ENCODE measurements at places on chromosomes 7 and 10.

DNA sequence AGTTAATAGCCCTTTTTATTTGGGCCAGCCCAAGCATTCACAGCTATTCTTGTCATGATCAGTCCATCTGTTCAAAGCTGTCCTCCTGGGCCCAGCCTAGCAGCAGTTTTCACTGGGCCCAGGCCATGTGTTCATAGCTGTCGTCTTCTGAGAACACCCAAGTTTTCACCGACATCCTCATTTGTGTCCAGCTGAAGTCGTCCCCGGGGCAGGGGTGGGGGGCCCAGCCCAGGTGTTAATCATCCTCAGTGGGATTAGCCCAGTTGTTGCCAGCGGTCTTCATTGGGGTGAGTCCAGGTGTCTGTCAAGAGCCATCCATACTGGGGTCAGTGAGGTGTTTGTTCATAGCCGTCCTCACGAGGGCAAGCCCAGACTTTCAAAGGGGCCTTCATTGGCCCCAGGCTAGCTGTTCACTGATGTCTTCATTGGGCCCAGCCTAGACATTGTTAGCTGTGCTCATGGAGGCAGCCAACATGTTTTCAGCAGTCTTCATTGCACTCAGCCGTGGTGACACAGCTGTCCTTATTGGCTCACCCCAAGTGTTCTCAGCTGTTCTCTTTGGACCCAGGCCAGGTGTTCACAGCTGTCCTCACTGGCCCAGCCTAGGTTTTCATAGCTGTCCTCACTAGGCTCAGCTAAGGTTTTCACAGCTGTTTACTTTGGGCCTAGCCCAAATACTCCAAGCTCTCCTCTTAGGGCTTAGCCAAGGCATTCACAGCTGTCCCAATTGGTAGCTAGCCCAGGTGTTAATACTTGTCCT is 10.0 kb downstream of the FRG2B start:
- peaks cover 23% of the 10 kb centered on the region for H3K36me3 ChIP-seq
- no peaks in the 10 kb centered on the region for H3K27me3 ChIP-seq
- H3K4me3 ChIP-seq = no peak overlapping the region
- no peak overlapping the region for H3K27ac ChIP-seq
- no peak for DNase-seq

DNA sequence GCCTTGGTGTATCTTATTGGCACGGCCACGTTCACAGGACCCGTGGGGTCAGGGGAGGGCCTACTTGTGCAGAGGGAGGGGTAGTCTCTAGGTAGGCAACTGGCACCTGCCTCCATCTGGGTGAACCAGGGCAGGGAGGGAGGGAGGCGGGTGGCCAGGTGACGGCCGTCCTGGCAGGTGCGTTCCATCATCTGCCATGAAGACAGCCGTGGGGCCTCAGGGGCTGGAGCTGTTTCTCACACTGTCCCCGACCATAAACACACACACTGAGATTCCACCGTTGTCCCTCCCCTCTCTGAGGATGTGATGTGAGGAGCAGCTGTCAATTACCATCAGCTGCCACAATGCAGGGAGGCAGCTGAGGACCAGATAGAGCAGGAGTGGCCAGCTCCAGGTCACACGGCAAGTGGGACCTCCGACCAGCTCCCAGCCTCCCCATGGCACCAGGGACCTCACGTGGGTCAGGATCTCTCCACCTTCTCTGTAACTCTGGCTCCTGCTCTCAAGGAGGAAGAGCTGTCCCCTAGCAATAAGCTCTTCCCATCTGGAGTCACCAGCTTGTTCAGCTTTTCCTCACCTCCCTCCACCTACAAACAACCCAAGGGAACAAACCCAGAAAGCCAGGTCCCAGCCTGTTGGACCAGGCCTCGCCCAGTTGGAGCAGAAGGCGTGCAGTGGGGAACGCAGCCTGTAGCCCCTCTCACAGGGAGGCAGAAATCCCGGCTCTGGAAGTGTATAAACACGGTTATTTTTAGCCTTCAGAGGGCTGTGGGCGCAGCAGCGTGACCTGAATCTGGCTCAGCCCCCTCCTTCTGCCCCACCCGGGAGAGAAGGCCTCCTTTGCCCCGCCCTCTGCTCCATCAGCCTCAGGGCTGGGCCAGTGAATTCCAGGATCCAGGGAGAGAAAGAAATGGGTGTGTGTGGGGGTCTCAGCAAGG is 33.1 kb downstream of the ZMIZ1 start:
- no peak overlapping the region for H3K4me3 ChIP-seq
- peaks cover 11% of the 10 kb centered on the region for H3K4me1 ChIP-seq
- no peak overlapping the region for H3K27ac ChIP-seq
- H3K27me3 ChIP-seq = no peaks in the 10 kb centered on the region

GRCh38 chr7:45131891-45132290 is 20.4 kb upstream of the TBRG4 start:
- DNase-seq = no peak
- no peak overlapping the region for H3K27ac ChIP-seq
- H3K4me3 ChIP-seq = no peak overlapping the region
- H3K27me3 ChIP-seq = no peaks in the 10 kb centered on the region
- no peaks in the 10 kb centered on the region for H3K36me3 ChIP-seq
- H3K4me1 ChIP-seq = no peaks in the 10 kb centered on the region

DNA sequence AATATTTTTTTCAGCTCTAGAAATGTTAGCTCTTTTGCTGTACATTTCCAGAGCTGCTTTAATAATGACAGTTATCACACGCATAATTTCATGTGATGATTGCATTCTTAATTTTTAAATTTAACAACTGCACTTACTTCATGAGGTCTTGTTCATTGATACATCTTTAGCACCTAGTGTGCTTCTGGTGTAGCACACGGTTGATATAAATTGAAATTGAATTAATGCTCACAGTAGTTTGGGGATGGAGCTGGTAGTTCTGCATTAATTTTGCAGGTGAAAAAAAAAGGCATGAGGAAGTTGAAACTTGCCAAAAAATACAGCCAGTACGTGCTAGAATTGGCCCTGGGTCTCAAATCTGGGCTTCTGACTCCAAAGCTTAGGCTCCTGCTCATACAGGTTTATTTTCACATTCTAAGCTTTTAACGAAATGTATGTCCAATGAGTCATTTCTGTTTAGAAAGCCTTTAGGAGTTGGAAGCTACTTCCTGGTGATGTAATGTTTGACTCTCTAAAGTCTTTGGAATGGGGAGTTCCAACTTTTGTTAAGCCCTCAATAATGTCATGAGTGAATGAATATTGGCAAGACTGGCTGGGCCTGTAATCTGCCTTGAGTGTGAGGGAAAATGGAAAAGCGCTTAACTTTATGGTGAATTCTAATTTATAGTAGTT is 62.5 kb downstream of the DAGLB start:
- H3K27ac ChIP-seq = no peak overlapping the region
- no peak for DNase-seq
- no peaks in the 10 kb centered on the region for H3K27me3 ChIP-seq
- peaks cover 22% of the 10 kb centered on the region for H3K36me3 ChIP-seq
- peaks cover 12% of the 10 kb centered on the region for H3K4me1 ChIP-seq

- H3K27me3 ChIP-seq = no peaks in the 10 kb centered on the region
- no peaks in the 10 kb centered on the region for H3K4me1 ChIP-seq
- no peak for DNase-seq
- H3K36me3 ChIP-seq = no peaks in the 10 kb centered on the region
- H3K4me3 ChIP-seq = no peak overlapping the region
- H3K27ac ChIP-seq = no peak overlapping the region
Observed at GRCh38 chr10:43324876-43325275, 46.6 kb upstream of the FXYD4 start.

- 0 out of 2 replicates have a peak, but pooled peaks cover 3% of the 10 kb centered on the region for H3K4me1 ChIP-seq
- peaks cover 31% of the 10 kb centered on the region for H3K36me3 ChIP-seq
- no peak overlapping the region for H3K27ac ChIP-seq
- no peak for DNase-seq
Observed at GRCh38 chr10:109866168-109866994, 56.9 kb downstream of the XPNPEP1 start.

GRCh38 chr7:116180302-116180701 is 30.0 kb upstream of the TES start:
- no peaks in the 10 kb centered on the region for H3K27me3 ChIP-seq
- no peaks in the 10 kb centered on the region for H3K36me3 ChIP-seq
- H3K4me1 ChIP-seq = peaks cover 3% of the 10 kb centered on the region
- H3K4me3 ChIP-seq = no peak overlapping the region

DNA sequence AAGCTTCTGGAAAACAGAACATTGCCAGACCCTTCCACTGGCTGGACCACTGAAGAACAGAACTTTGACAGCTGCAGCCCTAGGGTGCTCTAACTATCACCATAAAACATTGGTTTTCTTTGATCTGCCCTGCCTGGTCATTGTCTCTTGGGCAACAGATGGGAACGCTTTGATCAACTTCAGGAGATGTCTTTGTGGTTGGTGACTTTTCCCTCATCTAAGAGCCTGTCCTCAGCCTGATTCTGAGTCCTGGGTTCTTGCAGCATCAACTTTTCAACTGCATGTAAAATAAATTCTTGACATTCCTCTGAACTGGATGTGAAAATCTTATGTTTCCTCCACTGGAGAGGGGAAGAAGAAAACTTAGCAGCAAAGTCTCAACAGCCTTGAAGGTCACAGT is 53.1 kb upstream of the ZNRF2 start:
- H3K27me3 ChIP-seq = no peaks in the 10 kb centered on the region
- DNase-seq = no peak
- H3K36me3 ChIP-seq = no peaks in the 10 kb centered on the region
- H3K4me1 ChIP-seq = no peaks in the 10 kb centered on the region
- H3K4me3 ChIP-seq = no peak overlapping the region

- no peaks in the 10 kb centered on the region for H3K4me1 ChIP-seq
- DNase-seq = no peak
- H3K27ac ChIP-seq = no peak overlapping the region
- no peak overlapping the region for H3K4me3 ChIP-seq
- H3K27me3 ChIP-seq = no peaks in the 10 kb centered on the region
- H3K36me3 ChIP-seq = no peaks in the 10 kb centered on the region
Observed at GRCh38 chr10:68202960-68203353, 29.0 kb downstream of the ATOH7 start.

DNA sequence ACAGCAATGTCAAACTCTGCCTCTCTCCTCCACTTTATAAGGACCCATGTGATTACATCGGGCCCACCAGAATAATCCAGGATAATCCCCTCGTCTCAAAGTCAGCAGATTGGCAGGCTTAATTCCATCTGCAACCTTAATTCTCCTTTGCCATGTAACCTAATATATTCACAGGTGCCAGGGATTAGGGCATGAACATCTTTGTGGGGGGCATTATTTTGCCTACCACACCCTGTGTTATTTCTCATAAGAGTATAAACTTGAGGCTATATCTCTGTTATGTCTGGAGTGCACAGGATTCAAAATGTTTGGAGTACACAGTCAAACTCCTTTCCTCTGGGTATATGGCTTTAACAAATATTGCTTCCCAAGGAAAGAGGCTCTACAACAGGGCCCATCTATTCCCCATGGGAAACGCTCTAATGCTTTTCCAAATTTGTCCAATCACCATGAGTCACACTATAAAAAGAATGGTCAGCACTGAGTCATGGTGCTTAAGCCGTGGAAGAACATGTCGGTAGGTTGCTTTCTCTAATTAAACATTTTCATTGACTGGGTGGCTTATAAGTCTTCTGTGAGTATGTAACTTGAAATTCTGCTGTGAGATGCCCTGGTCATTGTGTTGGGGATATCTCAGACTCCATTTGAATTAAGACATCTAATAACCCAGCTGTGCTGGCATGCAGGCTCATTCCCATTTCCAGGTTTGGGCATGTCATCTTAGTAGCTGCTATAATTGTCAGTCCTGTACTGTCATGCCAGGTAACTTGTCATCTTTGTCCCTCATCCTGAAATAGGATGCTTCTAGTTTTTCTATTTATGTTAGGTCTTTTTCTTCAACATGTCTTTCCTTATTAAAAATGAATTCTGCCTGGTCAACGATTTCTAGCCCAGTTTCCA is 11.5 kb upstream of the AKR1B10 start:
- no peak for DNase-seq
- H3K4me3 ChIP-seq = no peak overlapping the region
- no peaks in the 10 kb centered on the region for H3K27me3 ChIP-seq
- no peaks in the 10 kb centered on the region for H3K36me3 ChIP-seq
- H3K4me1 ChIP-seq = no peaks in the 10 kb centered on the region
- H3K27ac ChIP-seq = no peak overlapping the region

- no peak overlapping the region for H3K27ac ChIP-seq
- DNase-seq = no peak
- no peak overlapping the region for H3K4me3 ChIP-seq
- no peaks in the 10 kb centered on the region for H3K36me3 ChIP-seq
Observed at GRCh38 chr10:8346861-8347260, 292.4 kb downstream of the GATA3 start.

DNA sequence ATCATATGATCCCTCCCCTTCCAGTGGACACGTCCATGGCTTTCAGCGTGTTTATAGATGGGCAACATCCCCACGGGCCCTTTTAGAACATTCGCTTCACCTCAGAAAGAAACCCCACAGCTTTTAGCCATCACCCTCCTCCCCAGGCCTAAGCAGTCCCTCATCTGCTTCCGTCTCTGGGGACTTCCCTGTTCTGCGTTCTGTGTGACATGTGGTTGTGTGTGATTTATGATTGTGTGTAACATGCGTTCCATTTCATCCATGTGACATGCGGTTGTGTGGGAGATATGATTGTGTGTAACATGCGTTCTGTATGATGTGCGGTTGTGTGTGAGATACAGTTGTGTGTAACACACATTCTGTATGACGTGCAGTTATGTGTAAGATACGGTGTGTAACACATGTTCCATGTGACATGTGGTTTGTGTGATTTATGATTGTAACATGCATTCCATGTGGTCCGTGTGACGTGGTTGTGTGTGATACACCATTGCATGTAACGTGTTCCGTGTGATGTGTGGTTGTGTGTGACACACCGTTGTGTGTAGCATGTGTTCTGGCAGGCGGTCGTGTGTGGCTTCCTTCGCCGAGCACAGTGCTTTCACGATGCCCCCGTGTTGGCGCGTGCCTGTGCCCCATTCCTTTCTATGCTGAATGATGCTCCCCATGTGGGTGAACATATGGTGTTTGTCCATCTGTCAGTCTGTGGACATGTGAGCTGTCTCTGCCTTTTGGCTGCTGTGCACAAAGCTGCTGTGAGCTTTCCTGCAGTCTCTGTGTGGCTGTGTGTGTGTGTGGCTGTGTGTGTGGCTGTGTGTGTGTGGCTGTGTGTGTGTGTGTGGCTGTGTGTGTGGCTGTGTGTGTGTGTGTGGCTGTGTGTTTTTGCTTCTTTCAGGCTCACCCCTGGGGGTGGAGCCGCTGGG is 26.2 kb downstream of the PWWP2B start:
- no peaks in the 10 kb centered on the region for H3K27me3 ChIP-seq
- peaks cover 3% of the 10 kb centered on the region for H3K4me1 ChIP-seq
- H3K36me3 ChIP-seq = no peaks in the 10 kb centered on the region
- DNase-seq = no peak
- no peak overlapping the region for H3K27ac ChIP-seq

DNA sequence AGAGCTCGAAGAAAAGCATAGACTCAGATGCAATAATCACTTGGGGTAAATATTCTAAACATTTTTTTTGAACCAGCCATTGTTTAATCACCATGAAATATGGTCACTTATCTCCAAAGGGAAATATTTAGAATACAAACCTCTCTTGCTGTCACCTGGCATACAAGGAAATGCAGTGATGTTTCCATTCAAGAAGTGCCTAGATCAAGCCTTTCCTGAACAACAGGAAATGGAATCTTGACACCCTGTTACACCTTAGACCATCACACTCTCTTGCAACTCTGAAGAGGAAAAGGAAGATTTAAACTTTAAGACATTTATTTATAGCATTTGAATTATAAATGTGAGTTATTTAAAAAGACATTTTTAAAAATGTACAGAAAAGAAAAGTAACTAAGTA is 263.0 kb upstream of the BMPER start:
- H3K27ac ChIP-seq = no peak overlapping the region
- no peak for DNase-seq
- H3K4me1 ChIP-seq = no peaks in the 10 kb centered on the region
- no peaks in the 10 kb centered on the region for H3K27me3 ChIP-seq

All from H9 (cell line).